MCF 10A (cell line): ENCODE measurements at places on chromosomes 12 and 14.
A peak's percentile ranks its signal among the peaks of the same experiment; 100 is the strongest.

GRCh38 chr12:112638420-112638819, 153.1 kb upstream of the RPH3A start:
- DNase-seq, result no peak

GRCh38 chr12:96054244-96054610, 18.8 kb upstream of the LTA4H start:
- DNase-seq, result no peak

GRCh38 chr12:20320552-20320951, 47.8 kb upstream of the PDE3A start:
- DNase-seq, result no peak

- DNase-seq, result no peak
Measured at GRCh38 chr14:101183376-101184103, 280.0 kb upstream of the RTL1 start.

- DNase-seq, result peak; percentile 72
Measured at GRCh38 chr14:36069535-36069900, 107.0 kb downstream of the PTCSC3 start.

DNA sequence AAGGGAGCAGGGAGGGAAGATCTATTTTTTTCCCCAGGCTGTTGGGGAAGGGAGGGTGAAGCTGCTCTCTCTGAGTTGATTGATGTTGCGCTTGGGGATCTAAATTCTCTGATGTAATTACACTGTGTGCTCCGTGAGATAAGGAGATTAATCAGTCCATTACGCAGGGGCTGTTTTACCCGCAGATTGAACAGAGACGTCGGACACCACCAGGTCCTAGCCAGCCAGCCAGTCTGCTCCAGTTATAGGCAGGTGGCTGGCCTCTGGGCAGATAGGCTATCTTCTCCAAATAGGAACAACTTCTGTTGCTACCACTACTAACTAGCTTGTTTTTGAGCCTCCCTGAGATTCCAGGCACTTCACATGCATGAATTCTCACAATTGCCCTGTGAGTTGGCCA, 91.1 kb downstream of the SRRM4 start:
- no peak for DNase-seq

DNA sequence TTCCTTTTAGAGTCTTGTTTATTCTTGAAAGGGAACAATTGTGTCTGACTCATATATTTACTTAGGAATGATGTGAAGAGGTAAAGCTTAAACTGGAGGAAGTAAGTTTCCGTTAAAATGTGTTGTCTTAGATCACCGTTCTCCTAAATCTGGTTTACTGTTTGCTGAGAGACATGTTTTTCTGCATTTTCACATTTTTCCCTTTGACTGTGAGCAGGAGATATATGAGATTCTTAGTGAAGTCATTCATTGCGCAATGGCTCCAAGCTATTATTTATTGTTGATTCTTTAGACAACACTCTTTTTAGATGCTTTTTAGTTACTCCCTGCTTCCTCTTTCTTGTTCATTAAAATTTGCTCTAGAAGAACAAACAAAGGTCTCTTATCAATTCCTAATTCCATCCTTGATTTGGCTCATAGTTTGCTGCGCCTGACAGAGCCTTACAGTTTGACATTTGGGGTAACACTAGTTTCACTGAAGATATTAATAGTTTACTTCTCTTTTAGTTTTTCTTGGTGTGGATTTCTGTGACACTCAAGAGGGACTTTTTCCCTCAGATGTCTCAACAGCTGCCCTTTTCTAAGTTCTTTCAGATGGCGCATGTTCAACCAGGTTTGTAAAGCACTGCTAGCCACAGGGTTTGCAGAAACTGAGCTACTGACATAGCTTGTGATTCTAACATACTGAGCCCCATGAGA, 11.4 kb downstream of the CLECL1 start:
- peak; percentile 42 for DNase-seq

GRCh38 chr12:109840305-109841074, 7.3 kb upstream of the TRPV4 start:
- DNase-seq, result peak; percentile 58

- DNase-seq, result no peak
Measured at GRCh38 chr12:6840330-6840729, 395 bp upstream of the GNB3 start.

DNA sequence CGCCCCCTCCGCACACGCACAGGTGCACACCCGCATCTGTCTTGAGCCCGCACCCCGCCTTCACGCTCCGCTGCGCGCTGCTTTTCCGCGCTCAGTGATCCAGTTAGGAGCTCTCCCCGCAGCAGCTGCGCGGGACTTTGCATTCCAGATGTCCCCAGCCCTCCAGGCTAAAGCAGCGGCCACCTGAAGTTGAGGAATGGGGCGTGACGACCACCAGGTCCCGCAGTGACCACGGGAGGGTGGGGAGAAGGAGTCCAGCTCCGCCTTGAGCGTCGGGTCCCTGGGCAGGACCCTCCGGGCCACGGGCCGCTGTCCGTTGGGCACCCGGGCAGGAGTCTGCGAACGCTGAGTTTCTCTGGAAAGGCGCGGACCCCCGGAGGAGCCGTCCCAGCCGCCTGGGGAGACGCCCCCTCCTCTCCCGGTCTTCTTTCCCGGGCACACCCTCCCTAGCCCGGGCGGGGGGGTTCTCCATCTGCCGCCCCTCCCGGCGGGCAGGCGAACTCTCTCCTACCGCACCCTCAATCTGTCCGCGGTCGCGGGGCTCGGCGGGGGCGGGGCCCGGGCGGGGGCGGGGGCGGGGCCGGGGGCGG, 334 bp upstream of the TMEM132C start:
- no peak for DNase-seq

DNA sequence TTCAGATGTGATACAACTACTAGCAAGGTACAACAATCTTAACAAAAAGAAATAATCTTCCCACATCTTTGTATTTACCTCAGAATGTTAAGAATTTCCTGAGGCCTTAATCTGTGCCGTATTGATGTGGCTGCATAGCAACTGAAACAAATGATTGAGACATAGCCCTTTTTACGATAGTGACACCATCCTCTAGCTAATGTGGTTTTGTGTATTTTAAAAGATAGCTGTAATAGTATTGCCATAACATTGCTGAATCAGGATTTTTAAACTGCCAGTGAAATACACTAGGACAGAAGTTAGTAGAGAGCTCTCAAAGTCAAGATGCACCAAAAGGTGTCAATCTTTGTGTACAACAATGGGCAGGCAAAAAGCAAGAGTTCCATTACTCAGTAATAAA, 11.9 kb downstream of the NPAS3 start:
- no peak for DNase-seq

GRCh38 chr14:69572841-69573135, 1.9 kb downstream of the CCDC177 start:
- no peak for DNase-seq

DNA sequence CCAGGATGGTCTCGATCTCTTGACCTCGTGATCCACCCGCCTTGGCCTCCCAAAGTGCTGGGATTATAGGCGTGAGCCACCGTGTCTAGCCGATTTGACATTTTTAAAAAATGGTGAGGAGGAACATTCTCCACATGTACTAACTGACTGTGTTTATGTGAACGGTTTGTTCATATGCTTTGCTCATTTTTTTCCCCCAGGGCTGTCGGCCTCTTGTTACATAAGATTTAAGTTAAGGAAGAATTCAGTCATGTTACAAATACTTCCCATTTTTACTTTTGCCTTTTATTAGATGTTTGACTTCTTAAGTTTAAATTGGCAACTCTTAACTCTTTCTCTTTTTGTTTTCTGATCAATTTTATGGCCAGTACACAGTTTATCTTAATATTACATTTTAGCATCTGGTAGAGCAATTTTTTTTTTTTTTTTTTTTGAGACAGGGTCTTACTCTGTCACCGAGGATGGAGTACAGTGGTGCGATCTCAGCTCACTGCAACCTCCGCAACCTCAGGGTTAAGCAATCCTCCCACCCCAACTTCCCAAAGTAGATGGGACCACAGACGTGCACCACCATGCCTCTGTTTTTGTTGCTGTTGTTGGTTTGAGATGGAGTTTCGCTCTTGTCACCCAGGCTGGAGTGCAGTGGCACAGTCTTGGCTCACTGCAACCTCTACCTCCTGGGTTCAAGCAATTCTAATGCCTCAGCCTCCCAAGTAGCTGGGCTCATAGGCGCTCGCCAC, 9.6 kb downstream of the GNS start:
- DNase-seq, result no peak
